Activated CD8-positive, alpha-beta T cell treated with anti-CD3 and anti-CD28 coated beads for 36 hours (primary cell): ENCODE measurements at places on chromosomes 12 and 14.

DNA sequence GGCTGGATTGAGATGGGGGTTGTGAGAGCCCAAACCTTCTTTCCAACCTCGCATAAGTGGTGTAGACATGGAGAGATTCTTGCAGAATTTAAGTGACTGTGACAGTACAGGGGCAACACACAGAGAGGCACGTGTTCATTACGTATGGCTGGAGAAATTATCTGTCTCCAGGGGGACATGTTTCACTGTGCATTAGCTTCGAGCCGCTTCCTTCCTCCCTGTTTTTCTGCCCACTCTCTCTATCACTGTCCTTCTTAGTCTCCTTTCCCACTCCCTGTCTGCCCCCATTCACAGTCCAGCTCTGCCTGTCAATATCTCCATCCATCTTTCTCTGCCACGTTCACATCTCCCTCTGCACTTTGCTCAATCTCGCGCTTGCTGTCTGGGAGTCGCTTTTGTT lies 11.5 kb upstream of the C14orf93 start:
- no peak for DNase-seq

GRCh38 chr12:100842156-100842555 lies 47.6 kb downstream of the ANO4 start:
- DNase-seq: no peak

- no peak for DNase-seq
Observed at GRCh38 chr14:33408291-33408690, 469.6 kb downstream of the NPAS3 start.

DNA sequence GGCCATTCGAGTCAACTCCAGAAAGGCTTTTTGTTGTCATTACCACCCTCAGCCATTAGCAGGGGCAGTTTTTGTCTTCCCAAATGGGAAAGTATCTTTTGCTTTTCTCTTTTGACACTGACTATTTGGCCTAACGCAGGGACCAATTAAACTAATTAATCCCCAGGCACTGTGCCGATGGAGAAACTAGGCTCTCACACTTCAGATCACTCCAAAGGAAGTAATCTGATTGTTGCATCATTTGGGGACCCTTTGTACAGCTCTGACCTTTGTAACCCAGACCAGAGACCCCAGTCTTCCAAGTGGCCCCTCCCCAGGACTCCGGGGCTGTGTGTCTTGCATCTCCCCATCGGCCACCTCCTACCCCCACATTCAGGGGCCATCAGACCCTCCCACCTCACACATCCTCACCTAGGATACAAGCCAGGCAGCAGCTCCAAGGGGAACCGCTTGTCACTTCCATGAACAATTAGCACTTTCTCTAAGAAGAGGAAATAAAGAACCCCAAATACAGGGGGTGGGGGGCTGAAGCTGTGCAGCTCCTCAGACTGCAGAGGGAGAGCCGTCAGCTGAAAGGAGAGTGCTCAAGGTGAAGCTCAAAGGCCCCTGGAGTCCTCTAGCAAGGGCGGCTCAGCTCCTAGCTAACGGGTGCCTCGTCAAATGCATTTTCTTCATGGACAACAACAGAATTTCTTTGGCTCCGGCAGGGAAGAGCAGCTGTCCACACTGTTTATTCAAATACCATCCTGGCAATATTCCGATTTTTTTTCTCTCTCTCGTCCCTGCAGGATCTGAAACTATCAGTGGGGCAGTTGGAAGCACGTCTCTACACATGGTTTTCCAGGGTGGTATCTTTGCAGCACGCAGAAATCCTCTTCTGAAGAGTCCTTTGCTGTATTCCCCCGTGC lies 64.3 kb upstream of the DIO3 start:
- DNase-seq: no peak

- no peak for DNase-seq
Observed at GRCh38 chr14:103045371-103045869, 11.9 kb downstream of the CDC42BPB start.

DNA sequence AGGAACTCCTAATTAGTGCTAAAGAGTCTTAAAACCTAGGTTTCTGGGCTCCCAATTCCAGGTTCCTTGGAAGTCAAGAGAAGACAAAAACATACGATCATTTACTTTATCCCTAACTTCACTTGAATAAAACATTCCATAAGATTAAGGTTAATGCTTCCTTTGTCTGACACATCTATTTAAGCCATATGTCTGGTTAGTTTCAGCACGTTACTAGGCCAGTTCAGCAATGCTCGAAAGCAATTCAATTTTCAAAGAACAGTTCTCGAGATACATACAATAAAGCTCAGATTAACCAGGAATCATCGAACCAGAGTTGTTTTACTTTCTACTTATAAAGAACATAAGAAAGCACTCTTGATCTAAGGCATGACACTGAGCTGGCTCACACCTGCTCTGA lies 68.0 kb upstream of the POC1B start:
- no peak for DNase-seq

DNA sequence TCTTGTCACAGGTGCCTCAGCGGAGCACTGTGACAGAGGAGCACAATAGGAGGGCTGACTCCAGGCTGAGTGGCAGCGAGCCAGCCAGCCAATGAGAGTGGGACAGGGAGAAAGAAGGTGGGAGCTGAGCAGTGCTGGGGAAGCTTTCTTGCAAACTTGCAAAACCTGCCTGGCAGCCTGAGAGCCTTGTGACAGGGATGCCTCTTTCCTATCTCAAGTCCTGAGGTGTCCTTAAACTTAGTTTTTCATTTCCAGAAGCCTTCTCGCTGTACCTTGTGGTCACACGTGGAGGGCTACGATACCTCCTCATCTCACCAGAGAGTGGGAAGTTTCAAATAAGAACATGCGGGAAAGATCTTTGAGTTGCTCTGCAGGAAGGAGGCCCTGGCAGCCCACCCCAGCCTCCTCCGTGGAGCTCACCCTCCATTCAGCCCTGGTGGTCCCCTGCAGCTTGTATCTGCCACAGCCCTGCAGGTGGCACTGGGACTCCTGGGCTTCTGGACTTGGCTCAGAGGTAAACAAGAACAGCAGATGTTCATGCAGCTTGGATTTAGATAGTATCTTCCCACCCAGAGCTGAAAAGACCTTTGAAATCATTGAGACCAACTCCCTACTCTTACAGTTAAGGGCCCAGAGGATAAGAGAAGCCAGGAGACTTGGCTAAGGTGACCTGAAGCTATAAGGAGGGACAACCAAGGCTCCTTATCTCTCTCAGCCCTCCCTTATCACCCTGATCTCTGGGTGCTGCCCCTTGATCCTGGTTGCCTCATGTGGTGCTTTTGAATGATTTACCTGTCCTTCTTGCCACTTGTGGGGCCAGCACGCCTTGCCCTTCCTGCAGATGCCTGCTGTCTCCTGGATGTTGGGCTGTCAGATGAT lies 153.5 kb upstream of the MAX start:
- DNase-seq: peak; percentile 29

DNA sequence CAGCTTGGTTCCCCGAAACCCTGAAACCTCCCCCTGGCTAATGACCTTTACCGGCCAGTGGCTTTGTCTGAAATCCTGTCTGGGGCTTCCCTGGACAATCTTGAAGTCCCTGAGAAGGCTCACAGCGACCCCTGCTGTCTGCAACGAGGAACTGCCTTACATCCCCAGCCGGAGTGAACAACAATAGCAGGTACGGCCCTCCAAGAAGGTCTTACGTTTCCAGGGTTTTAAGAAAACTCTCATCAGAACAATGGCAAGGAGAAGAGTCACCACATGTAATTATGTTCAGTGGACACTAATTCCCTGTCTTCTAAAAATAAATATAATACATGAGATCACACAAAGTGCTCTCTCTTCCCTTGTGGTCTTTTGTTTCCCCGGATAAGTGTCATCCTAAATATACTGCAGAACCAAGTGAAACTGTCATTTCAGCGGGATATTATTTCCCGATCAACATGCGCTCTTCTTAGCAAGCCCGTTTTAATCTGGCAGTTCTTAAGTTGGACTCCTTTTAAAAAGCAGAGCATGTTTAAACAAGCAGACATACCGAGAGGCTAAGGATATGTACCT lies 53.3 kb downstream of the RBM19 start:
- peak; percentile 67 for DNase-seq
